ENCODE measurements at places on chromosomes 16 and 17. TPM values are rescaled to one million over a fixed set of nuclear protein-coding genes. Genes with fewer than 3 reads are reported as not detected.

The CHST5 gene
- total RNA-seq: 0.11 TPM

The ARSG gene
- total RNA-seq: 1.9 TPM

The KRT27 gene
- total RNA-seq: not detected

The HBA2 gene
- 0.38 TPM for total RNA-seq

The HNF1B gene
- 17.4 TPM for total RNA-seq

The C1QL1 gene
- total RNA-seq: 15.9 TPM

The KRTAP17-1 gene
- total RNA-seq: not detected

The KRTAP9-2 gene
- not detected for total RNA-seq

The FBXO39 gene
- 0.05 TPM for total RNA-seq

The KRT20 gene
- 0.18 TPM for total RNA-seq

The CNTNAP4 gene
- total RNA-seq: not detected

Measured in A549 treated with dexamethasone at 1 μM for 4 hours (cell line).